Stimulated activated CD8-positive, alpha-beta memory T cell treated with anti-CD3 and anti-CD28 coated beads, Interleukin-7, amount 100 ng/mL, for 1 hour (primary cell): ENCODE measurements at places on chromosomes 11 and 22.

DNA sequence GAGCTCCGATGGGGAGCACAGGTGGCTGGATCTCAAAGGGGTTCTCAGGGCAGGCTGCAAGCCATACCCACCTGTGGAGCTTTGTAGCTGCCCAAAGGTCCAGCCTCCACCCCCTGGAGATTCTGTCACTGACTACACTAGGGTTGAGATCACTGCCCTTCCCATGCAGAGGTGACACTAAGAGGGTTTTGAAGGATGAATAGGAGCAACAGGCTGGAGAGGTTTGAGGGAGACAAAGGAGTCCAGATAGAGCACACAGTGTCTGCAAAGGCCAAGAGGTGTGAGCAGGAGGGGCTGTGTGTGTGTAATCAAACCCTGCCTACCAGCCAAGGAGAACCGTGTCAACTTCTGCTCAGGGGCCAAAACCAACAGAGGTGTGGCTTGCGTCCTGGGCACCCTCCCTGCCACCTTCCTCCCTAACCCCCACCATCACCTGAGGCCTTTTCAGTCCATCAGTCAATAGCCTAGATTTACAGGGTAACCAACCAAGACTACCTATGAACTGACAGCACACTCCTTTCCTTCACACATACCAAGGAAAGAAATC, 43.0 kb upstream of the WNT11 start:
- no peak for DNase-seq

- DNase-seq = no peak
Observed at GRCh38 chr11:83367745-83368144, 81.6 kb upstream of the CCDC90B start.

- DNase-seq = no peak
Observed at GRCh38 chr22:27148055-27148454, 490.7 kb downstream of the MIAT start.

DNA sequence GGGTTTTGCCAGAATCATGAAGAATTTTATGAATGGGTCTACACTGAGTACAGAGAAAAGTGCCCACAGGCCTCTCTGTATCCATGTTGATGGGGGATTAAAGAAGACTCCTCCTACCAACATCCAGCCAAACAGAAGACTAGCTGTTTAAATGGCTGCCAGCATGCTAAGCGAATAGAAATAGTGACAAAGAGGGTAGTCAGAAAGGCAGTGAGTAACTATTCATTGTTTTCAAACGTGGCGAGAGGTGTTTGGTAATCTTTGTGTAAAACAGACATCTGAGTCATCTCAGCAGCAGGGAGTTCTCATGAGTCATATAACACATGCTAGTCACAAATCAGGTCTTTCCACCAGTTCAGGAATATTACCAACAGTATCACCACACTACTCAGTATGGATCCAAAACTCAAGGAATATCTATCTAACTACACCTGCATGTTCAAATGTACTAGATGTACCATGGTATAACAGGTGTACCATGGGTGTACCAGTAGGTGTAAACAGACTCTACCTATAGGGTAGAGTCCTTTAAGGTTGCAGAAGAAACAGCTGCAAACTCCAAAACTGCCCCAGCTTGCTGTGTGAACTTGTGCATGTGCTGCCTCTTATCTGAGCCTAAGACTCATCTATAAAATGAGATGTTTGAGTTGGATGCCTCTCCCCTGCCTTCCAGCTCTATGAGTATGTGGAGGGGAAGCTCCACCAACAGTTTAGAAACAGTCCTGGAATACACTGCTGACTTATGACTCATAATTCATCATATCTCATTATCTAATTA, 82.0 kb downstream of the SLC1A2 start:
- no peak for DNase-seq

GRCh38 chr22:43554694-43555365, 143.0 kb downstream of the MPPED1 start:
- no peak for DNase-seq

DNA sequence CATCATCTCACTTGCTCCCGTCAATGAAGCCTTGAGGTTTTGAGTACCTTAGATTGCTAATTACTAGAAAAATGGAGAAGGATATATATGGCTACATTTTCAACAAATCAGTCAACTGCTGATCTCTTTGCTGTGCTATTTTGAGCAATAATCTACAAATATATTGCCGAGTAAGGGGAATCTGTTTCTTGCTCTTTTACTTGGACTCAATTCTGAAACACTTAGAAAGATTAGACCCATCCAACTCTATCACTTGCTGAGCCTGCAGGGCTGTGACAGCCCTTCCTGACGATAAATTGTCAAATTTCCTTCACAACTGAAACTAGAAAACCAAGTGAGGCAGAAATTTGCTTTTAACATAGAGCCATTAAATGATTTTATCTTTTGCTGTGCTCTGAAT, 16.9 kb downstream of the FEZ1 start:
- DNase-seq = no peak
